ENCODE measurements at places on chromosomes 13 and 19.

GRCh38 chr13:46377554-46377953 lies 9.5 kb downstream of the RUBCNL start:
- no peak for DNase-seq

GRCh38 chr13:21826214-21827015 lies 155.5 kb downstream of the FGF9 start:
- no peak for DNase-seq

- no peak for DNase-seq
These were observed 316.6 kb downstream of the DNAJC15 start for GRCh38 chr13:43339805-43340550.

DNA sequence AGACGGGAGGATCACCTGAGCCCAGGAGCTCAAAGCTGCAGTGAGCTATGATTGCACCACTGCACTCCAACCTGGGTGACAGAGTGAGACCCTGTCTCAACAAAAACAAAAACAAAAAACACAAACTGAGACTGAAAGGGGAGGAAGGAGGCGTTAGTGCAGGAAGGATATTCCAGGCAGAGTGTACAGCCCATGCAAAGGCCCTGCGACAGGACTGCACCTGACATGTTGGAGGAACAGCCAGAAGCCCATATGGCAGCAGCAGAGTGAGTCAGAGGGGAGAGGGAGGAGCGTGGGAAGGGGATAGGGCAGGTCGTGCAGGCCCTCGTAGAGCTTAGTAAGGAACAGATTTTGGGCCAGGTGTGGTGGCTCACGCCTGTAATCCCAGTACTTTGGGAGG lies 3.2 kb downstream of the ZNRF4 start:
- no peak for DNase-seq

- DNase-seq: no peak
These were observed 12.2 kb downstream of the TMEM160 start for GRCh38 chr19:47036097-47036651.

Data from AG20443 (cell line).